ENCODE measurements at places on chromosomes 11 and 22.

GRCh38 chr11:131857246-131857645 is 486.8 kb downstream of the NTM start:
- no peak for DNase-seq

DNA sequence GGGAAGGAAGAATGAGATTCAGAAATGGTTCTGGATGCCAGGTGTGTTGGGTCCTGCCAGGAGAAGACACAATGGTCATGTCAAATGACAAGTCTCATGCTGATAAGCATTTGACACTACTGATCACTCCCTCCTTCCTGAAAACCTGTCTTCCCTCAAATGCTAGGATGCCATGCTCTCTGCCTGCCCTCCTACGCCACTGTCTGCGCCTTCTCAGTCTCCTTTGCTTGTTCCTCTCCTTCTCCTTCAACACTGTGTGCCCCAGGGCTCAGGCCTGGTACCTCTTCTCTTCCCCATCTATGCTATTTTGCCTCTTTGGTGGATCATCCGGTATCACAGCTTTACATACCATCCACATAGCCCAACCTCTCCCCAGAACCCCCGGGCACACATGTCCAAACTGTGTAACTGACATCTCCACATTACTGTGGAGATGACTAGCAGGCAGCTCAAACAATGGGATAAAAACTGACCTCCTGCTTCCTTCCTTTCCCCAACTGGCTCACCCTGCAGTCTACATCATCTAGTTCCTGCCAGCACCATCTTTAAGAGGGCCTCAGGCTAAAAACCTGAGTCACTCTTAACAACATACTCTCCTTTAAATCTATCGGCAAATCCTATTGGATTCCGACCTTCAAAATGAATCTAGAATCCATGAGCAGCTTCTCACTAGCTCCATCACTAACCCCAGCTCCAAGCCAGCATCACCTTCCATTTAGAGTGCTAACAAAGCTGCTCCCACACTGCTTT is 8.2 kb downstream of the AP1B1 start:
- no peak for DNase-seq

GRCh38 chr11:47991266-47991830 is 11.0 kb downstream of the PTPRJ start:
- DNase-seq: no peak

DNA sequence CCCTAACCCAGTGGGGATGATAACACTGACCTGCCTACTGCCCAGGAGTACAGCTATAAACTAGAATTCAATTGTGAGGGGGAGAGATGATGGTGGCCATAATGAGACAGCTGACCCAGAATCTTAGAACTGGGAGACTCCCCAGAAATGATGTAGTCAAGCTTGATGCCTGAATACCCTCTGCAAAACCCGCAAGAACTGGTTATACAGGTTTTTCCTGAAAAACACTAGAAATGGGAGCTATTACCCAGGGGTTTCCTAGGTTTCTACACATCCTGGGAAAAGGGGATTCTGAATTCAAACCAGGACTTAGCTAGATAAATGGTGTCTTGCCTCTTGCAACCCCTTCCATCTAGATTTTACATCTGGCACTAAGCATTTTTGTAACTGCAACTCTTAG is 113.8 kb upstream of the NARS2 start:
- no peak for DNase-seq

GRCh38 chr22:40855071-40855978 is 1.1 kb downstream of the ST13 start:
- peak; percentile 32 for DNase-seq

DNA sequence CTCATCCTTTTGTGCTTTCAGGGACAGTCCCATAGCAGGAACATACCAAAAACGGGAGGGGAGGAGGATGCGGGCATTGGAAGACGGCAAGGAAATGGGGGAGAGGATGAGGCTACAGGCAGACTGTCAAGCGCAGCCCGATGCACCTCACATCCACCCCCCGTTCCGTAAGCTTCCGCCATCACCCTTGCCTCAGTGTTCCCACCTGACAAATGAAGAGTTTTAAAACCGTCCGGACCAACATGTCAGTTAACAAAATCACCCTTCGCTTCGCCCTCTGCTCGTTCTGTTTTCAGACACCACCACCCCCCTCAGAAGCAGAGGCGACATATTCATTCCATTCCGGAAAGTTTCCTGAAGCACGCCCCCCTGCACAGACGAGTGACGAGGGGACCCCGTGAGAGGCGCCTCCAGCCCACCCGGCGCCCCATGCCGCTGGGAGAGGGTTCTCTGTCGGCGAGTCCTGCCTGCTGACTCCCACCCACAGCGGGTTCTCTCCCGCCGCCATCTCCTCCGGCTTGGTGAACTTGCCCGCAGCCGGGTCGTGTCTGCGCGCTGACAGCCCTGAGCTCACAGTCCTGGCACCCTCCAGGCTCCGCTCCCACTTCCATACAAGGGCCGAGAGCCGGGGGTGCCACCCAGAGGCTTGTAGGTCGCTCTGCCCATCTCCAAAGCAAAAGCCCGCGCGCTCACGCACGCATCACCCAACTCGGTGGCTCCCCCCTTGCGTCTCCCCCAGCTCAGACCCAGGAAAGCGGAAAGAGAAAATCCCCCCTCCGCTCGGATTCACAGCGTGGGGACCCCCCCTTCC is 1.5 kb downstream of the IGSF9B start:
- DNase-seq: no peak

Measured in NAMALWA (cell line).